Coronary artery (tissue), 2 donors: ENCODE measurements at places on chromosomes 16 and 17.

DNA sequence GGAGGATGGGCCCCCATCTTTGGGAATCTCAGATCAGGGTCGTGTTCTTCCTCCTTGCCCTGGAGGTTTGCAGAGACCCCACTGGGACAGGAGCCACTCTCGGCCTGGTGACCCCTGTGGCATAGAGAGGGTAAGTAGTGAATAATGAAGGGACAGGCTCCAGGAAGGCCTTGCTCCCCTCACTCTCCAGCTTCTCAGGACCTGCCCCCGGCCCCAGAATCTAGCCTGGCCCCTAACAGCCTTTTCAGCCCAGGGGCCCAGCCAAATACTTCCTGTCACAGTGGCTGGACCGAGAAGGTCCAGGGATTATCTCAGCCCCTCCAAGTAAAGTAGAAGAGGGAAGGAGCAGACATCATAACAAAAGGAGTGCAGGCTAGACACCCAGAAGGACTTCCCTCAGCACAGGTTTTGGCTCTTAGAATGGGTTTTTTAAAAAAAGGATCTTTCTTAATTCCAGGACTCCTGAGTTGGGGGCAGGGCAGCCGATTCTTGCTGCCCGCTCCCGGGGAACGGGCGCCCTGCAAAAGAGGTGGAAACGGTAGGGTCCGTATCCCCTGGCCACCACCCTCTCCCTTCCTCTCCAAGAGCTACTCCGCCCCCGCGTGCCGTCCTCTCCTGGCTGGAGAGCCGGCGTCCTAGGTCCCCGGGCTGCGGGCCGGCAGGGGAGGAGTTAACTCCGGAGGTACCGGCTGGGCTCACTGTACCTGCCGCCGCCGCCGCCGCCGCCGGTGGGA lies 559 bp upstream of the NXPH3 start:
- peak; percentile 69 for DNase-seq

DNA sequence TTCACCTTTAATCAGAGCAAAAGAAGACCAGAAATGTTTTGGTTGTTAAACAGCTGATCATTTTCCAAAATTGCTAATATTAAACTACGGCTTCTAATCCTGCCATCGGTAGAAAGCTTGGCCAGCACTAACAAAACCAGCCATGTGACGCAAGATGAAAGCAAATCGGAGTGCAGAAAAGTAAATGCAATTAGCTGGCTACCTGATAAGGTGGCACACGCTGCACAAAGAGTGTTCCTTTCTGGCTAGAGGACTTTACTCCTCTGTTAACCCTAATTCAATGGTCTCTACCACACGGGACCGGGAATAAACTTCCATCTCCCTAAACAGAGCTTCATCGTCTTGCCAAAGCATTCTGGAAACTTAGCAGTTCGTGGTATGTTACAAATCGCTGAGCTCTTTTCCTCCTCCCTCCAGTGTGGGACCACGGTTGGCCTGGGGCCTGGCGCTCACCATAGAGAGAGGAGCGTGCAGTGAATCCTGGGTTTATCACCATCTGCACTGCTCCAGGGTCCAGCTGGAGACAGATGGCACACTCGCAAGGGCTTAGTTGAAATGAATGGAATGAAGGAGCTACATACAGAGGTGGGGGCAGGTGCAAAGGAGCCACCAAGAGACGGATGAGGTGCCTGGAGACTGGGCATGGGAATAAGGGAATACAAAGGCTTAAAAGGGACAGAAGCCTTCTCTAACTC lies 10.1 kb upstream of the COG1 start:
- no peak for DNase-seq

GRCh38 chr16:309476-309875 lies 26.5 kb downstream of the PDIA2 start:
- DNase-seq: no peak

DNA sequence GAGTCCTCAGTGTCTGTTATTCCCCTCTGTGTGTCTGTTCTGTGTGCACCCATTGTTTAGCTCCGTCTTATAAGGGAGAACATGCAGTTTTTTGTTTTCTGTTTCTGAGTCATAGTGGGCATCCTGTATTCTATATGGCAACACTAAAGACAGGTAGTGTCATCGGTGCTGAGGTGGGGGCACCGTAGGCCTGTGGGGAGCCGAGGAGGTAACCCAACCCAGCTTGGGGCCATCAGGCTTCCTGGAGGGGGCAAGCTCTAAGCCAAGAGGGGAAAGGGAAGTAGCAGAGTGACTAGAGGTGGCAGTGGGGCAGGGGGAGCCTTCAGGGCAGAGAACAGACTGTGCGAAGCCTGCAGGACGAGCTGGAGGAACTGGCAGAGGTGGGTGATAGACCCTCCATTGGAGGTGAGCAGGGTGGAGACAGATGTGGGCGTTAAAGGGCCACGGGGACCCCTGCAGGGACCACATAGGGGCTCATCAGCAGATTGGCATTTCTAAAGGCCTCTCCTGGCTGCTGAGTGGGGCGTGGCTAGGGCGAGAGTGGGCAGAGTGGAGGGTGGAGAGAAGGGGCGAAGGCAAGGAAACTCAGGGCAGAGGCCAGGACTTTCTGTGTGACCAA lies 36.5 kb downstream of the CPNE2 start:
- no peak for DNase-seq

DNA sequence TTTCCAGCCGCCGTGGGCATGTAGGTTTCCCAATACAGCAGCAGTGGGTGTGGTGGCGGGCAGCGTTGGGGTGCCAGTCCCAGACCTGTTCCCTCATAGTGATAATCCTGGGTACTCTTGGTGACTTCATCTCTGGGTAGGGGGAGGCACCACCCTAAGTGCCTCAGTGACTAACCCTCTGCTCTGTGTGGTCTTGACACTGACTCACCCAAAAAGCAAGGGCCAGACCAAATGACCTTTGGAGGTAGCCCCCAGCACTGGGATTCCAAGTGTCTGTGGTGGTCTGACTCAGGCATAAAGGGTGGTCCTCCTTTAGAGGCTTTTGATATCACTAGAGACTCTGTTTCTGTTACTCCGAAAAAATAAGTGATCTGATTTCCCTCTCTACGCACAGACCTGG lies 908 bp downstream of the CALB2 start:
- no peak for DNase-seq

DNA sequence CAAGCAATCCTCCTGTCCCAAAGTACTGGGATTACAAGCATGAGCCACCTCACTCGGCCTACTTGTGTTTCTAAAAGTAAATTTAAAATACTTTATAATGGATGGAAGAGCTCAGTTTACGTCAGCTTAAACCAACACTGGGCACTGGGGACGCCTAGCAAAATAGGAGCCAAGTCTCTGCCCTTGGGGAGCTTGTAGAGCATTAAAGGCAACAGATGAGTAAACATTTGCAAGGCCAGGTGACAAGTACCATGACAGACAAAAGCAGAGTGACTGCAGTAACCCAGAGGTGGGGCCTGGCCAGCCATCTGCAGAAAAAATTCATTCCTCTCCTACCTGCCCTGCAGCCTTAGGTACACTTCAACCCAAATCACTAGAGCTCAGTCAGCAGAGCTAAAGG lies 12.1 kb upstream of the NLK start:
- DNase-seq: no peak

GRCh38 chr17:80960797-80961452 lies 30.7 kb upstream of the CHMP6 start:
- no peak for DNase-seq

DNA sequence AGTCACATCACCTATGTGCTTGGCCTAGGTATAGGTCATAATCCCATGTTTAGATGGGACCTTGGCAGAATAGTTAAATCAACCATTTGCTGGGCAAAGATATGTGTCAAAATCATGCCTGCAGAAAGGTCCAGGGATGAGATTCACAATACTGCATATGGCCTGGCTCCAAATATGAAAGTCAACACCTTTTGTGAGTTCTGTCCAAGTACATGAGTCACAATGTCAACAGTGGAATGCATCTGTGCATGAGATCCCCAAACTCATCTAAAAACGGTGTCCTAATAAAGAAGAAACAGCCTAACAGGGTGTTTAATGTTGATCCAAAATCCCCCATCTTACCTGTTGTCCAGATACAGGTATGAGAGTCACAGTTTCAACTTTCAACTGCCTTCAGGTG lies 1847.5 kb downstream of the TP53TG3F start:
- DNase-seq: no peak

DNA sequence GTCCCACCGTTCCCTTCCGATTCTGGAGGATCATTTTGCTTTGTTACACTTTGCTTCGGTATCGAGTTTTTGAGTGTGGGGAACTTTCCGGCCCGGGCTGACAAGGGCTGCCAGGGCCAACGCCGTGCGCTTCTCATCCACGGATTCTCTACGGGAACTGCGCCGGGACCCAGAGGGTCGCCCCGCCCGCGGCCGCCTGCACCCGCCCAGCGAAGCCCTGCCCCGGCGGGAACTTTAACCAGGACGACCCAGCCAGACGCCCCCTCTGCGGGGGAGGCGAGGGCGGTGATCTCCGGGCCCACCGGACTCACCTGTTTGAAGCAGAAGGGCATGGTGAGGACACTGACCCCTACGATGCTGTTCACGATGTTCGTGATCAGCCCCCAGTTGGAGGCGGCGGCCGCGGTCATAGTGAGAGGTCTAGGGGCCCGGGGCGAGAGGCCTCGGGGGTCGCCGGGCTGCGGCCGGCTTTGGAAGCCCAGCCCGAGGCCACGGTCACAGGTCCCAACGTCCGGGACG lies 536 bp downstream of the SLC38A10 start:
- no peak for DNase-seq
